ENCODE measurements at places on chromosomes 1 and 21.

DNA sequence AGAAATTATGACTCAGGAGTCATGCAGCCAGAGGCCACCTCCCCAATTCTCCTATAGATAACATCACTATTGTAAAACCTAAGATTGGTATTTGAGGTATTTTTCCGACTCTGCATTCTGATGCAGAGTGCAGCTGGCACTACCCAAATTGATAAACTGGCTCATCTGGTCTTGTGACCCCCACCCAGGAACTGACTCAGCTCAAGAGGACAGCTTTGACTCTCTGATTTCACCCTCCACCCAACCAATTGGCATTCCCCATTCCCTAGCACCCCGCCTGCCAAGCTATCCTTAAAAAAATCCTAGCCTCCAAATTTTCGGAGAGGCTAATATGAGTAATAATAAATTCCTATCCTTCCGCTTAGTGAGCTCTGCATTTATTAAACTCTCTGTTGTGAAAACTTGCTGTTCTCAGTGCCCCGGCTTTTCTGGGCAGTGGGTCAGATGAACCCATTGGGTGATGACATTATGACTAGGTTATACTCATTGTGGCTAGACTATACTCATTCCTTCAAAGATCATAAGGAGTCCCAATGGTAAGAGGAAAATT, 39.4 kb upstream of the EPS15 start:
- no peak for DNase-seq

GRCh38 chr1:155938220-155938627, 3.2 kb upstream of the RXFP4 start:
- no peak for DNase-seq

- DNase-seq = no peak
Observed at GRCh38 chr21:26441149-26441548, 131.9 kb downstream of the CYYR1 start.

DNA sequence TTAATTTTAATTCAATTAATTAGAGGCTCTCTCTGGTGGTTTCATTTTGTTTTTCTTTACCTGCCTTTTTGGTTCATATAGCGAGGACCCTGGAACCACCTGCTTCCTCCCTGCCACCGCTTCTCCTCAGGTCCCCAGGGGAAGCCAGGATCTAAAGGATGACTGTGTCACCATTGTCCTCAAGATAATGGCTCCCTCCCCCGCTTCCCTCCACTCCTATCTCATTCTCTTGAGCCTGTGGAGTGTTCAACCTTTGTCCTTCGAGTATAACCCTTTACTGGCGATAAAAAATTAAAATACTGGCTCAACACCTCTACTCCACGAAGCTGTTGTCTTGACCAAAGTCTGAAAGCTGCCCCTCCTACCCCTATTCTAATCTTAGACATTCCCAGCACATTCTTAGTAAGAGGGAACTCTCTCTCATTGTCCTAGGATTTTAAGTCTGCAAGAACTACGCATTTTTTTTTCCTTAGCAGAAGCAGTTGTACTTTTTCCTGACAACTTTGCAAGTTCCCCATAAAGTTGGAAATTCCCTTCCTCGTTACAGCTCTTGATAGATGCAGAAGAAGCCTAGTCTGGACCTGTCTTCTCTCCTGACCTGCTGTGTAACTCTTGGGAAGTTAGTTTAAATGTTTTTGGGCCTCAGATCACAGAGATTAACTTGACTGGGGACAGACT, 12.6 kb upstream of the MAPKAPK2 start:
- no peak for DNase-seq

DNA sequence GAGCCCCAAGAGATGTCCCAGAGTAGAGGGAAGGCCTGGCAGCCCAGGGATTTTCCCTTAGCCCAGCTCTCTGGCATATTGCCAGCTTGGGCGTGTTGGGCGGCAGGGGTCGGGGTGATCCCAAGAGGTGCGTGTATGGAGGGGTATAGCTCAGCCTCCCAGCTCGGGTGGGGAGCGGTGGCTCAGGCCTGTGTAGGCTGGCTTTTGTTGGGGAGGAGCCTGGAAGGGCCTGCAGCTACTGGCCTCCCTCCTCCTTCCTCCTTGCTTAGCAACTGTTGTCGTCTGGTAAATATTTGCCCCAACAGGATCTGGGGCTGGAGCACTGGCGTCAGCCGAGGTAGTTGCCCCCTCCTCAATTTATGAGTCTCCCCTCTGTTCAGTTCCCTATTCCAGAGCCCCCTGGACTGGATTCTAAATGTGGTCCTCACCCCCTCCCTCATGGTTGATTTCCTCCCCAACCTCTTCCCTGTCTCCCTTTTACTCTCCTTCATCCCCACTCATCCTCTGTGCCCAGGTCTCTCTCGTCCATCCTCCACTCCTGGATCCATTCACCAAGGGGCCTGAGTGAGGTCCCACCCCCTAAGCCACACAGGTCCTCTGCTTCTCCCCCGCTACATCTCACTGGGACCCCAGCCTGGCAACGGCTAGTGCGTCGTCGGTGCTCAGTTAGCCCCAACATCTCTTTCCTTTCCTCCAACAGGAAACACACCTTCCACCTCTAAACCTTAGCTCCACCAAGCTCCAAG, 10.3 kb upstream of the LMNA start:
- DNase-seq = no peak

GRCh38 chr21:25406887-25407579, 200.2 kb downstream of the MRPL39 start:
- no peak for DNase-seq

- DNase-seq = no peak
Observed at GRCh38 chr1:6972399-6972798, 187.1 kb downstream of the CAMTA1 start.

- DNase-seq = no peak
Observed at GRCh38 chr1:229913489-229913888, 153.5 kb upstream of the GALNT2 start.

GRCh38 chr1:214316593-214316992, 35.6 kb downstream of the SMYD2 start:
- DNase-seq = no peak

GRCh38 chr1:200771625-200772555, 33.2 kb downstream of the CAMSAP2 start:
- no peak for DNase-seq

DNA sequence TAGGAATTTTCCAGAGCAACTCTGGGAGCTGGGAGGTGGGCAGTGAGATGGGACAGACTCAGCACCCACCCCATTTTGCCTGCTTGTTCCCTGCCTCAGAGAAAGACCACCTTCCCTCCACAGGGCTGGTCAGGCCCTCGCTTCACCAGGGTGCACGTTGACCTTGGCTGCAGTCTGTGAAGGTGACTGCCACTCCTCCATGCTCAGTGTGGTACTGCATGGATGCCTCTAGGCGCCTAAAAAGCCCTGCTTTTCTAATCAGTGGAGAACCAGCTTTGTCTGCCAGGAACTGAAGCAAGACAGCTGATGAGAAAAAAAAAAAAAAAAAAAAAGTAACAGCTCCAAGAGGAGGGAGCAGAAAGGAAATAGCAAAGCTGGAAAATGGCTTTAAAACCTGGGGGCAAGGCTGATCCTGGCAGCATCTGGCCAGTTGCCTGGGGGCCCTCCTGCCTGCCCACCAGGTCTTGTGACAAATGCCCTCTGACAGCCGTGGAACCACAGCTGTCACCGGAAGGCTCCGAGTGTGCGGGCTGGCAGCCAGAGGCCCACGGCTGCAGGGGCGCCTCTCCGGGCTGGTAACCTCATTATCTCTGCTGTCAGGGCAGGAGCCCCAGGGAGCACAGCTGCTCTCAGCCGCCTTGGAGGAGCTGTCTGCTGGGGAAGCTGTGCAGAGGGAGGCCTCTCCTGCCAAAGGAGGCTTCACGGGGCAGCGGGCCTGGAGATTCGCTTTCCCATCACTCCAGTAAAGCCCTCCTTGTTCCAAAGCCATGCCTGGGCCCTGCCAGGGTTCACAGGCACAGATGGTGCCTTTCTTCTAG, 13.7 kb downstream of the KIAA1614 start:
- no peak for DNase-seq

DNA sequence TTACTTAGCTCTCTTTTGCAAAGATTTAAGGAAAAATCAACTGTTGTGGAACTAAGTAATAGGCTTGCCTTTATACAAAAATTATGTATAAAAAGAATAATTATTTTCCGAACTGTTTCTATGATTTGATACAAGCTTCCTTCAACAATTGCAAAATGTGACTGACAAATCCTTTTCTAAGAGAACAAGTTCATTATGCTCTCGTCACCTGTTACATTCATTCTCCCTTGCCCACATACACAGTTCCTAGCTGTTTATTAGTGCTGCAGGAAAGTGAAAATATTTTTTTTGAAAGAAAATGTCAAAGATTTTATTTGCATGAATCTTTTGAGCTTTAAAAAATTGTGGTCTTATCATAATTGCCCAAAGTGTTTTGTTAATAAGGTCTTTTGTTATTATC, 466.2 kb downstream of the USP25 start:
- no peak for DNase-seq

DNA sequence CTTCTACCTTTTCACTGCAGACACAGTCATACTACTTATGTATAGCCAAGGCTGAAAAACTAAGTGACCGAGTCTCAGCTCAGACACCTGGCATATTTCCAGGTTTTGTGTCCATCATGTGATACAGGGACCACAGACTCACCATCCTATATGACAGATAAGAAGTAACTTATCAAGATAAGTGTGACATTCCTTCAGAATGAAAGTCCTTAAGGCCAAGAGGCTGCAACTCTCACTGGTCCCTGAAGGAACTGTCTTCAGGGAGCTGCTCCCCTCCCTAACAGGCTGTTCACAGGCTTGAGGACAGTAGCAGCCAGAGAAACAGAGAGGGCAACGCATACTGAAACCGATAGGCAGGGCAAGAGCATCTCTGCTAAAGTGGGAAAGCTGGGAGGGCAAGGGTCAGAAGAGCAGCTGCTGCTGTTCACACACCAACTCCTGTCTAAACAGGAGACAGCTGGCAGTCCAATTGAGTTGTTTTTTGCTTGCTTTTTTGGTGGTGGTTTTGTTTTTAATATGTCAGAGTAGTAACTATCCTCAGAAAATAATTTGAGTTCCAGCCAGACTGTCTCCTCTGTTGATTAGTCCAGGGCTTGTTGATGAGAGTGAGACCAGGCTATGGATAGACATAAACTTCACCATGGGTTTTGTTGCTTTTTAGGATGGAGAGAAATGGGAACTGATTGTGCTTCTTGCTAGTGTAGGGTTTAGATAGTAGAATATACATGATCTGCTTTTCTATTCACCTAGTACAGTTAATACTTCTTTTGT, 67.7 kb downstream of the MACF1 start:
- DNase-seq = no peak

GRCh38 chr1:78980511-78980910, 26.0 kb downstream of the ADGRL4 start:
- no peak for DNase-seq

DNA sequence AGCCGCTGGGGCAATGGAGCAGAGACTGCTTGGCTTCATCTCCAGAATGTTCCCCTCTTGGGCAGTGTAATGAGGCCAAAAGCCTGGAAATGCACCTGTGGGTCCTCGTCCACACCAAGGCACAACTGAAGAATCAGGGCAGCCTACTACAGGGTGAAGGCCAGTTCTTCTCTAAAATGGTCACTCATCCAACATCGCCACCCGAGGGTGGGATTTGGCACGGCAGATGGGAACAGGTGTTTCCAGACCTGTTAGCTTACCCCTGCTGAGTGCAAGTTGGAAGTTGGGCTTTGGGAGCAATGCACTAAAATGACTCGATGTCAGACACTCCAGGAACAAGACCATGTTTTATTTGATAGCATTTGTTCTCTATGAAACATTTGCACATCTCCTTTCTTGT, 543.7 kb downstream of the NPHP4 start:
- DNase-seq = no peak

GRCh38 chr1:223177681-223178080, 34.6 kb upstream of the TLR5 start:
- no peak for DNase-seq

GRCh38 chr1:172322219-172323061, 98.0 kb upstream of the C1orf105 start:
- DNase-seq = no peak

DNA sequence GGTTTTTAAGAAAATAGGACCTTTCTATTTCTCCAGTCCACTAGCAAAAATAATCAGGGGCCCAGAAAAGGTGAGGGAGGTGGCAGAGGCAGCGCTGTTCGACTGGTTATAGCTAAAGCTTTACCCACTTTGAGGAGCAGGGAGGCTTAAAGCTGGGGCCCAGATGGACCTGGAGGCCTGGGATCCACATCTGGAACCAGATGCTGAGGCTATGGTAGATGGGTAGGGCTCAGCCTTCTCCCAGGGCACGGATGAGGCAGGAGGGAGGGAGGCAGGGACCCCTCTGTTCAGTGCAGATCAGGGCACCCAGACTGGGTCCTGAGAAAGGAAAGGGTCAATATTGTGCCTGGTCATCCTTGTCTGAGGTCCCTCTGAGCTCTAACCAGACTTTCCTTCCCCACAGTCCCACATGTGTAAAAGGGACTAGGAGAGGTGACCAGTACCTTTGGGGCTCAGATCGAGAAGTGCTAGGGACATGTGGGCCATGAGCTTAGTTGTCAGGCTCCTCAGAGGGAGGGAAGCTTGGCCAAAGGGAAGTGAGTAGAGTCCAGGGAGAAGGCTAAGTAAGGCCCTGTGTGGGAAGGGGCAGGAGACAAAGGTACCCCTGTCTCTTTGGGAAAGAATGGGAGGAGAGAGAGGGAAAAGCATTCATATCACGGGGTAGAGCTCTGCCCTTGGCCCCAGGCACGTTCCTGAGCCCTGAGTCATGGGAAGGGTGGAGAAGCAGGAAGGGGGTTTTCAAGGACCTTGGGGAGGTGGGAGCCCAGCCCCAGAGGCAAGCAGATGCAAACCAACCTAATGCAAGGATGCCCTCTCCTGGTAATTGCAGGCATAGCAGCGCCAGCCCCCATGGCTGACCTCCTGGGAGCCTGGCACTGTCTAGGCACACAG, 15.4 kb downstream of the LMNA start:
- DNase-seq = peak; percentile 12

DNA sequence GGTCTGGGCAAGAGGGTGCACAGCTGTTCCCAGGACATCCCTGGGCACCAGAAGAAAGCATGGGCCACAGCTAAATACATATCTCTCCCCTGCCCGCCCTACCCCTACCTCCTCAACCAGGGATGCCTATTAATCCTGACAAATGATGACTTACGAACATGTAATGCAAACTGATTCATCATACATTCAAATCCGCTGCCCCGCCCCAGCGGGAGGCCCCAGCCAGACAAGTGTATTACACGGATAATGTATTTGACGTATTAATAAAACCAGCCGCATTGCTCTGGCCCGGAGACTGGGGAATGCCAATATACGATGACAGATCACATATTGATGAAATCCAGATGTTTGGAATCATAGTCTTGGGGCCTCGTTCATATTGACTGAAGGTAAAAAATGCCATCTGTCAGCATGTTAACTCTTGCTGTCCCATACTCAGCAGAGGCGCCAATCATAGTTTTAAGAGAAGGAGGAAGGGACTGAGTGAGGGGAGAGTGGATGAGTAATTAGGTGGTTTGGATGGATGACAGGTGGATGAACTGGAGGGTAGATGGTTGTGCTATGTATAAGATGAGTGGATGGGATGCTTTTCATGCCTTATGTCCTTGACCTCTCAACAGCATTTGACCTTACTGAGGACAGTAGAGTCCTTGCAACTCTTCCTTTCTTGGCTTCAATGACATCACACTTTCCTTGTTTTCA, 68.2 kb downstream of the TMEM53 start:
- no peak for DNase-seq

- DNase-seq = no peak
Observed at GRCh38 chr21:38798481-38798882, 7.2 kb upstream of the ETS2 start.
